ENCODE measurements at places on chromosomes 2 and 18.

GRCh38 chr2:104388296-104388695 lies 465.6 kb upstream of the POU3F3 start:
- no peak for DNase-seq

DNA sequence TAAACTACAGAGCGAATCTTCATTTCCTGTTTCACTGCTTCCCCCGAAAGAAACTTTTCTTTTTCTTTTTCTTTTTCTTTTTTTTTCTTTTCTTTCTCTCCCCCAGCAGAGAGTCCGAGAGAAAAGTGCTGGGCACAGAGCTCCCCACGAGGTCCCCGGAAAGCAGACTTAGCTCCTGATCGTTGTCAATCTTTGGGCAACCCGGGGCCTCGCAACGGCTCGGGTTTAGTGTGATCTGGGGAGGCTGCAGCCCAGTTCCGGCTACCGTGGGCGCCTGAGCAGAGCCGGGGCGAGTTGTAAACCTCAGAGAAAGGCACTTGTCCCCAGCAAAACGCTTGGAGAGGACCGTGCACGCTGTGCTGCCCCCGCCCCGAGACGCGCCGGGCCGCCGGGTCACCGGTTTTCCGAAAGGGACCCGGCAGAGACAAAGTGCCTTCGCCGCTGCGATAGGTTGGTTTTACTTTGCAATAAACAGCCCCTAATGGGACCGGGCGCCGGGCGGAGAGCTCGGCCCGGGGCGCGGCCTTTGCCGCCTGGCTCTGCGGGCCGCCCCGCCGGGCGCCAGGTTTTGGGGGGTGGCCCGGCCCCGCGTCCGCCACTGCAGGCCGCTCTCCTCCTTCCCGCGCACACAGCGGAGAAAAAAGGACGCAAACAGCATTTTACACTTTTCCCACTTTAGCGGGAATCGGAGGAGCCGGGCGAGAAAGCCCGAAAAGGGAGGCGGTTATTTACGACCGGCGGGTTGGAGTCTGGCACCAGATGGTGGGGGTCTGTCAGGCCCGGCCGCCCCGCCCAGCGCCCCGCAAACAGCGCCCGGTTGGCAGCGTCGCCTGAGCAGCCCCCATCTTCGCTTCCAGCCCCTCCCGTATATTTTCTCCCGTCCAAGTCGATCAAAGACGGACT lies 136.0 kb downstream of the INSIG2 start:
- no peak for DNase-seq

- DNase-seq, result no peak
These were observed 18.0 kb downstream of the FBXO41 start for GRCh38 chr2:73266061-73266901.

DNA sequence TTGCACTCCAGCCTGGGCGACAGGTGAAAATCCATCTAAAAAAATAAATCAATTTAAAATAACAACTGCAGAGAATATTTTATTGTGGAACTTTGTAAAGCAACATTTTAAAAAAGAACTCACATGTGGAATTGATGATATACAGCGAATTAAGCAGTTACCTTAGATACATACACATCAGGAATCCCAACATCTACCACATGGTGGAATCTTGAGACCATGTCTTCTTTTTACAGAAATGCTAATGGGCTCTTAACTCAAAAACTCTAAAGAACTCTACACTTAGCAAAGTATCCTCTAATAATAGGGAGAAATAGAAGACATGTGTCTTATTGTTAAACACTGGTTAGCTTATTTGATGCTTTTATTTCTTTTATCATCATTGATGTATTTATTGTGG lies 373.6 kb downstream of the CDH7 start:
- DNase-seq, result no peak

DNA sequence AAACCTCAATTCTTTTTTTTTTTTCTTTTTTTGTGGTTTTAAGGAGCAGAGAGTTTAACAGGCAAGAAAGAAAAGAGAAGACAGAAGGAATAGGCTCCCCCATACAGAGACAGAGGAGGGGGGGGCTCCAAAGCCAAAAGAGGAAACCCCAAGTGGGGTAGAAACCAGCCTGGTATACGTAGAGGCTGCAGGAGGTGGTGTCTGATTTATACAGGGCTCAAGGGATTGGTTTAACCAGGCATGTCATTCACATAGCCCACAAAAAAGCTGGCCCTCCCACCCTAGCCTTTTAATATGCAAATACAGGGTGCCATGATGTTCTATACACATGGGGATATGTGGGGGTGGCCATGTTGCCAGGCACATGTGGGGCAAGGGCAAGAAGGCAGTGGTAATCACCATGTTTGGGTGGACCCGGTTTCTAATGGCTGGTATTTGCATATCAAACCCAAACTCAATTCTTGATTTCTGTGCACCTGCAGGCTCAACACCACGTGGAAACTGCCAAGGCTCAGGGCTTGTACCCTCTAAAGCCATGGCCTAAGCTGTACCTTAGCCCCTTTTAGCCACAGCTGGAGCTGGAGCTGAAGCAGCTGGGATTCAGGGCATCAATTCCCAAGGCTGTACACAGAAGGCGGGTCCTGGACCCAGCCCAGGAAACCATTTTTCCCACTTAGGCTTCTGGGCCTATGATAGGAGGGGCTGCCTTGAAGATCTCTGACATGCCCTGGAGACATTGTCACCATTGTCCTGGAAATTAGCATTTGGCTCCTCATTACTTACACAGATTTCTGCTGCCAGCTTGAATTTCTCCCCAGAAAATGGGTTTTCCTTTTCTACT lies 170.3 kb downstream of the MAIP1 start:
- no peak for DNase-seq

DNA sequence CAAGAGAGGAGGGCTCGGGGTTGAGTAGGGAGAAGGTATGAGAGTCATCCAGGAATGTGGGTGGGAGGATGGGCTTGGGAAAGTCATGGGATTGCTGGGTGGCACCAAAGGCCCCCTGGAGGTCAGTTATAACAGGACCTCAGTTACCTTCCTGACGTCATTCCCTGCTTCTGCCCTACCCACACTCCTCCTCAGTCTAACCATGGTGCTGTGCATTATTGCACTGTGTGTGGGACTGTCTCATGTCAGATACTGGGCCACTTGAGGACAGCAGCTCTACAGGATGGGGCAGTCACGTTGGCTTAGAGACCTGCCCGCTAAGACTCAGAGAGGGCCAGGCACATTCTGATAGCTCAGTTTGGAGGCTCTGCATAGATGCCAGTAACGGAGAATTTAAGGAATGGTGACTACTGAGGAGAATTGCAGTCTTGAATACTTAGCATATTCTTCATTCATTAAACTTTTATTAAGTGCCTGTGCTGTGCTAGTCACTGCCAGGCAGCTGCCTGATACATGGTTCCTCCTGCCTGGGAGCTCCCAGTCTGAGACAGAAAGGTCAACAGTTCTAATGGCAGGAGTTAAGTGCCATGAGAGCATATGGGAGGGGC lies 90.5 kb downstream of the LAMA3 start:
- DNase-seq, result peak; percentile 62

GRCh38 chr2:191863988-191864387 lies 17.1 kb upstream of the CAVIN2 start:
- DNase-seq, result no peak
